ENCODE measurements at places on chromosomes 11 and 22. TPM values are rescaled to one million over a fixed set of nuclear protein-coding genes. Genes with fewer than 3 reads are reported as not detected.

The ZNRD2 gene
- 46.9 TPM for total RNA-seq

GRCh38 chr11:128236506-128237498 lies 350.6 kb downstream of the ETS1 start:
- DNase-seq, result no peak

DNA sequence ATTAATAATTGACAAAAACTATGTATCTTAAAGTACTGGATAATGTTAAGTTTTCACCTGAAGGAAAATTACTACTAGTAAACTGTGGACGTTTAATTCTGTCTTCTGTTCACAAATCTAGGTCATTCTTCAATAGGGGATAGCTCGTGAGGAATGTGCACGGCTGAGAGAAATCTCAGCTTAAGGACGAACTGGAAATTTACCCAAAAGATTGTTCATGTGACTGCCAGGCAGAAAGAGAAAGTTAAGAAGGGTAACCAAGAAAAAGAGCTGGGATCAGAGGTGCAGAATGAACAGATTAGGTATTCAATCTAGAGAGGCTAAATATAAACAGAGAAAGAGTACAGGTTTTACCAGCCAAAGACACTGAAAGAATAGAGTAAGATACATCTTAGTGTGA lies 245.3 kb downstream of the CASP12 start:
- no peak for DNase-seq

- no peak for DNase-seq
Measured at GRCh38 chr11:65410936-65411680, 11.5 kb upstream of the NEAT1 start.

DNA sequence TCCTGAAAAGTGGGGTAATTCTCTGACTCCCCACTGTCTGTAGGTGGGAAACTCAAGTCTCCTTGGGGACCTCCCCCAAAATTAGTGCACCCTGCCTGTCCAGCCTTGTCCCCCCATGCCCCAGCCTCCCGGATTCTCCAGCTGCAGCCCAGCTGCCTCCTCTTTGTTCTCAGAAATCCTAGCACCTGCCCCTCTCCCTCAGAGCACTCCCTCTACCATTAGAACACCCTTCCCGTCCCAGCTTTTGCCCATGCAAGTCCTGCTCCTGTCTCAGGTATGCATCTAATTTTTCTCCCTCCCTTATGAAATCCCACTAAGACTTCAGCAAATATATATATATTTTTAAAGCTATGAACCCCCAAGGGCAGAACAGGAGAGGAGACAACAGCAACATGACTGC lies 37.3 kb downstream of the LRFN4 start:
- no peak for DNase-seq

DNA sequence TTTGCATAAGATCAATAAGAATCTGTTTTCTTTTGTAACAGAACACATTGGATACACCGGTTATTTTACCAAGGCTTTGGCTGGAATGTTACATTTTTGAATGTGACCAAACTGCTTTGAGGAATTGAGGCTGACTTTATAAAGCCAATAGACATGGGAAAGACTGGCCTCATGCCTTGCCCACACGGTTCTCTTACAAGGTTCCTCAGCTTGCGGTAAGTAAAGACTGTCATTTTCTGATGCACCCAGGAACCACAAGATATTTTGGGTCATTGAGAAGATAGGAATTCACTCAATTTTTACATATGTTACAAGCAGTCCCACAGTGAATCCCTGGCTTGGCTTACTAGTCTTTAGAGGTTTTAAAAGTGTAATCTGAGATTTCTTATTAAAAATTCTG lies 23.9 kb downstream of the OR10A6 start:
- DNase-seq, result no peak

The COMT gene
- total RNA-seq, result 221 TPM

The FXYD6 gene
- 1.9 TPM for total RNA-seq

DNA sequence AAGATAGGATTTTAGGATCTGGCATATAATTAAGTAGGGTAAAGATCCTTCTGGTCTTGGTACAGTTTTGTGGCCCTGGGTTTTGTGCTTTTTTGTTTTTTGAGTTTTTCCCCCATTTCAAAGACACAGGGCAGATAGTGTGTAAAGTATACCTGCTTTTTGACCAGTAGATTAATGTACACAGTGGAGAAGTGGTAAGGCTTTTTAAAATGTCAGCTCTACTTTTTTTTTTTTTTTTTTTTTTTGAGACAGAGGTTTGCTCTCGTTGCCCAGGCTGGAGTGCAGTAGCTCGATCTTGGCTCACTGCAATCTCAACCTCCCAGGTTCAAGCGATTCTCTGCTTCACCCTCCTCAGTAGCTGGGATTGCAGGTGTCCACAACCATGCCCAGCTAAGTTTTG lies 4.0 kb downstream of the EP300 start:
- no peak for DNase-seq

GRCh38 chr11:117328375-117329010 lies 839 bp downstream of the CEP164 start:
- peak; percentile 67 for DNase-seq

- DNase-seq, result no peak
Measured at GRCh38 chr11:113387605-113388211, at the start of gene ANKK1. ANKK1 (plus strand) TSS chr11:113387779; CDS start chr11:113387885, 106 bp downstream.

The OR4A16 gene
- total RNA-seq, result not detected

Measured in endothelial cell of umbilical vein (primary cell).